Upper lobe of right lung (tissue), 1 donor: ENCODE measurements at places on chromosomes 12 and 14. TPM values are rescaled to one million over a fixed set of nuclear protein-coding genes. Genes with fewer than 3 reads are reported as not detected.

- H3K4me1 ChIP-seq = peaks cover 29% of the 10 kb centered on the region
- no peak for DNase-seq
- no peaks in the 10 kb centered on the region for H3K36me3 ChIP-seq
- no peak overlapping the region for H3K4me3 ChIP-seq
- H3K27me3 ChIP-seq = no peaks in the 10 kb centered on the region
Observed at GRCh38 chr14:61106959-61107641, 126.1 kb downstream of the SLC38A6 start.

GRCh38 chr14:78586681-78587080, 416.5 kb downstream of the NRXN3 start:
- DNase-seq = no peak
- no peaks in the 10 kb centered on the region for H3K4me1 ChIP-seq
- no peak overlapping the region for H3K4me3 ChIP-seq
- no peaks in the 10 kb centered on the region for H3K27me3 ChIP-seq
- no peak overlapping the region for H3K27ac ChIP-seq
- no peaks in the 10 kb centered on the region for H3K36me3 ChIP-seq

CCDC38 gene
- not detected for total RNA-seq

GALNT8 gene
- 0.67 TPM for total RNA-seq

GRCh38 chr14:68668028-68668427, 124.8 kb downstream of the ZFP36L1 start:
- no peak overlapping the region for H3K4me3 ChIP-seq
- peaks cover 57% of the 10 kb centered on the region for H3K4me1 ChIP-seq
- no peaks in the 10 kb centered on the region for H3K36me3 ChIP-seq
- no peak for DNase-seq
- no peak overlapping the region for H3K27ac ChIP-seq

DNA sequence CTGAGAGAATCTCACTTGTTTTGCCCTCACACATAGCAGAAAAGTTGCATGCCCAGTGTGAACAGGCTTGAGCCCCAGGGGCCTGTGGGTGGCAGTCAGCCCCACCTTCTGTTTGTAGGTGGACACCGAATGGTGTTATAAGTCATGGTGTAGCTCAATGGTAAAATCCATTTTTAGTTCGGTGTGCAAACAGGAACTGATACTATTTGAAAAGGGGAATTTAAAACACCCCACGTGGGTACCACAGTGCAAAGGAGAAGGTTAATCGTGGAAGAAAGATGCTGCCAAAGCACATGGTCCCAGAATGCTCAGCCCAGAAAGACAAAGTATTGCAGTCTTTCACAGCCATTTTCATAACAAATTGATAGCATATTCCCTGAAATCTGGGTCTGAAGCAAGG, 71.8 kb upstream of the GZMB start:
- H3K27me3 ChIP-seq = no peaks in the 10 kb centered on the region
- H3K4me3 ChIP-seq = no peak overlapping the region
- H3K27ac ChIP-seq = no peak overlapping the region
- no peak for DNase-seq
- H3K4me1 ChIP-seq = no peaks in the 10 kb centered on the region

DNA sequence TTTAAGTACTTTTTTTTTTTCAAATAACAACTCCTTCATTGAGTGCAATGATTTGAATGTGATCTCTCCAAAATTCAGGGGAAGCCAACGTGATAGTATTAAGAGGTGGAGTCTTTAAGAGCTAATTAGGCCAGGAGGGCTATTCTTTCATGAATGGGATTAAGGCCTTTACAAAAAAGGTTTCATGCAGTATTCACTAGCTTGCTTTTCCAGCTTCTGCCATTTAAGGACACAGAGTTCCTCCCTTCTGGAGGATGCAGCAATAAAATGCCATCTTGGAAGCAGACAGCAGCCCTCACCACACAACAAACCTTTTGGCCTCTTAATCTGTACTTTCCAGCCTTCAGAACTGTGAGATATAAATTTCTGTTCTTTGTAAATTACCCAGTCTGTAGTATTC, 586.8 kb upstream of the LMO3 start:
- no peak for DNase-seq
- no peaks in the 10 kb centered on the region for H3K27me3 ChIP-seq
- no peak overlapping the region for H3K27ac ChIP-seq
- no peaks in the 10 kb centered on the region for H3K4me1 ChIP-seq
- no peak overlapping the region for H3K4me3 ChIP-seq

FIGNL2 gene
- total RNA-seq = 1.5 TPM

DNA sequence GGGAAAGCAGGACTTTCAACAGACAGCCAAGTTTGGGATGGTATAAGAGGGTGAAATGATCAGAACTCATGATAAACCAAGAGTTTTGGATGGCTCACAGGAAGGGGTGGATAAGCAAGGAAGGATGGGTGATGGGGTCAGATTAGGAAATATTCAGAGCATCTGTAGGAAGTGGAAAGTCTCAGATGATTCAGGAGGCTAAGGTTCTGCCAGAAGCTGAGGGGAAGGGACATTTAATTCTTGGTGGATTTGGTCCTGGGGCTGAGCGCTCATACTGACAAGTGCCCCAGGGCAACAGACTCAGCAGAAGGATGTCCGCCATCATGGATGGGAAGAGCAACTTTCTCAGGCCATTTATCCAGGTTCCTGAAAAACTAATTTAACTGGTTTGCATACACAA, 28.4 kb upstream of the BDKRB2 start:
- H3K27ac ChIP-seq = no peak overlapping the region
- no peak overlapping the region for H3K4me3 ChIP-seq
- no peaks in the 10 kb centered on the region for H3K36me3 ChIP-seq

DNA sequence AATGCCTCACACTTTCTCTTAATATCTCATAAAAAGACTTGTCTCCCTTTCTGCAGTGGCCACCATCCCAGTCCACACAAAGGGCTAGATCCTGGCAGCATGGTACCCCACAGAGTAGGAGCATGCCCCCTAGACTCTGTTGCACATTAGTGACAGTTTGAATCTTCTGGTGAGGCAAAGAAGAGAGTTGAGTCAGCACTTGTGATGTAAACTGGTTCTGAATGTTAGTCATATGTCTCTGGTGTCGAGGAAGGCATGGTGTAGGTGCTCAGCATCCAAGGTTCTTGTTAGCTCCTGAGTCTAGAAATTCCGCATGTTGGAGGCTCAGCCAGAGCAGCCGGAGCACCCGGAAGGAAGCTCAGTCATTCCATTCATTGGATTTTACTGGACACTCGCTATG, 9.8 kb downstream of the TTC9 start:
- peaks cover 5% of the 10 kb centered on the region for H3K4me1 ChIP-seq
- no peaks in the 10 kb centered on the region for H3K27me3 ChIP-seq
- no peak overlapping the region for H3K4me3 ChIP-seq
- H3K36me3 ChIP-seq = no peaks in the 10 kb centered on the region

OASL gene
- total RNA-seq = 12.7 TPM

GRCh38 chr12:120879102-120879501, 25.1 kb downstream of the SPPL3 start:
- H3K4me1 ChIP-seq = peaks cover 4% of the 10 kb centered on the region
- no peak overlapping the region for H3K4me3 ChIP-seq
- no peak for DNase-seq
- H3K36me3 ChIP-seq = no peaks in the 10 kb centered on the region
- no peak overlapping the region for H3K27ac ChIP-seq

DNA sequence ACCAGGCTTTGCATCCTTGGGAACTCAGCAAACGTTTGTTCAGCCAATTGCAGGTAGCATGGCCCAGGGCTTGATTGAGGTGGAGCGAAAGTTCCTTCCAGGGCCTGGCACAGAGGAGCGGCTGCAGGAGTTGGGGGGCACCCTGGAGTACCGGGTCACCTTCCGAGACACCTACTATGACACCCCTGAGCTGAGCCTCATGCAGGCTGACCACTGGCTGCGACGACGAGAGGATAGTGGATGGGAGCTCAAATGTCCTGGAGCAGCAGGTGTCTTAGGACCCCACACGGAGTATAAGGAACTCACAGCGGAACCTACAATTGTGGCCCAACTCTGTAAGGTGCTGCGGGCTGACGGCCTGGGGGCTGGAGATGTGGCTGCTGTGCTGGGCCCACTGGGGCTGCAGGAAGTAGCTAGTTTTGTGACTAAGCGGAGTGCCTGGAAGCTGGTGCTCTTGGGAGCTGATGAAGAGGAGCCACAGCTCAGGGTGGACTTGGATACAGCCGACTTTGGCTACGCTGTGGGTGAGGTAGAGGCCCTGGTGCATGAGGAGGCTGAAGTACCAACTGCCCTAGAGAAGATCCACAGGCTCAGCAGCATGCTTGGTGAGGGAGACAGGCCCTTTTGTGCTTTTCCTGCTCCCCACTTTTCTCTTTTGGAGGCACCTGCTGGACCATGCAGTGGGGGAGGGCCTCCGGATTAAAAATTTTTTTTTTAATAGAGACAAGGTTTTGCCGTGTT, 799 bp downstream of the THTPA start:
- peak overlapping the region; percentile 81 for H3K4me3 ChIP-seq
- peaks cover 29% of the 10 kb centered on the region for H3K36me3 ChIP-seq
- H3K27me3 ChIP-seq = no peaks in the 10 kb centered on the region
